ENCODE measurements at places on chromosomes 7 and 10. TPM values are rescaled to one million over a fixed set of nuclear protein-coding genes. Genes with fewer than 3 reads are reported as not detected.

The TRIM74 gene
- 0.69 TPM for total RNA-seq

The ZNF277 gene
- 53.5 TPM for total RNA-seq

The LLCFC1 gene
- not detected for total RNA-seq

The OR13A1 gene
- not detected for total RNA-seq

The ANKRD26 gene
- 35.3 TPM for total RNA-seq

The TMEM130 gene
- total RNA-seq, result 22.6 TPM

The SLC26A3 gene
- total RNA-seq, result not detected

The LDB3 gene
- not detected for total RNA-seq

The FAM25C gene
- not detected for total RNA-seq
